ENCODE measurements at places on chromosomes 6 and 20.

DNA sequence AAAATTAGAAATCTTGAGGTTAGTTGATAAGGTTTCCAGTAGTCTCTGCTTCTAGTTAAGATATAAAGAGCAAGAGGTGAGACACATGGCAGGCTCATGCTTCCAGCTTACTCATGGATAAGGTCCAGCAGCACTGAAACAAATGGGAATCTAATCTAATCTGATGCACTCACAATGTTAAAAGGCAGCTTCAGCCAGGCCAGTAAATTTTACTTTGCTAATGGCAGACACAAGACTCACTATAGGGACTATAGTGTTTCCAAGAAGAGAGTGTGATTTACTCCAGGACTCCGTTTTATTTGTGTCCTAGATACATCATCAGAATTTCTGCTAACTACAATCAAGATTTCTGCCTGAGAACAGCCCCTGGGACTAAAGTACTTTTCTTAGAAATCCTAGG lies 324.8 kb downstream of the SMOC2 start:
- DNase-seq, result no peak

DNA sequence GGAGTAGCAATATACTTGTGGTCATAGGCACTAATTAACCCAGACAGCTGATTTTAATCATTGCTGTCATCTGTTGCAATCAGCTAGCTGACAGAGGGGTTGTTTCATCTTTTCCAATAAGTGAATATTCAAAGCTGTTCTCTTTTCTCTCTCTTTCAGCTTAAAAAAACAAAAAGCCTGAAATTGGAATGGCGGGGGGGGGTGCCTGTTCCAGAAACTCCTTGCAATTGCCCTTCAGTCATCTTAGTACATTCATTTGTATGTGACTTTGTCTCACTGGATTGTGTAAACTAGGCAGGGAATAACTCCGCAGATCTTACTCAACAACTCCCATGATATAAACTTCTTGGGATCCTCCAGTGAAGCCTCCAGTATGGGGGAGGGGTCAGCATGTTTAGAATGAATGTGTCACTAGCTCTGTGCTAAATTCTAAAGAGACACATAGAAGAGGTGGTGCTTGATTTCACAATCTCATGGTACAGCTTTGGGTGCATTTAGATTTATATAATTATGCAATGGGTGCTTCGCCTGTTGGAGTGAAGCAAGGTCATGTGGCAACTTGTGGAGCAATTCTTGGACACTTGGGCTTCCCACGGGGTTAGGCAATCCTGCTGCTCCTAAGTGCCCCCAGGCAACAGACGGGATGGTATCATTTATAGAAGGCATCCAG lies 40.1 kb downstream of the SLC24A3 start:
- DNase-seq, result no peak

GRCh38 chr6:41092421-41093140 lies 19.8 kb downstream of the NFYA start:
- DNase-seq, result no peak

GRCh38 chr6:106122938-106123656 lies 37.0 kb downstream of the PRDM1 start:
- DNase-seq, result no peak

DNA sequence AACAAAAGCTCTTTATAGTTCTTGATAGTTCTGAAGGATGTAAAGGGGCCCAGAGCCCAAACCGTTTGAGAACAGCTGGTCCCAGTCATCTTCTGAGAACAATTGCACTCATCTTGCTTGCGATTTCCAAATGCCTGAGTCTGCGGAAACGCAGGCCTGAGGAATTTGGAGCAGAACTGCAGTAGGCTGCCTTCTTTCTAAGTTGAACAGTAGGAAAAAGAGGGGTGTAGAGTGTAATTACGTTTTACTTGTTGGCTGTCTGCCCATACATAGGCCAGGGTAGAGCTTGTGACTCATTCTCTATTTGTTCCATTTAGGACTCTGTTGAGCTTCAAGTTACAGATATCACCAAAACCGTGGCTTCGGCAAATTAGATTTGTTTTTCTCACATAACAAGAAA lies 42.0 kb upstream of the KIF16B start:
- no peak for DNase-seq

DNA sequence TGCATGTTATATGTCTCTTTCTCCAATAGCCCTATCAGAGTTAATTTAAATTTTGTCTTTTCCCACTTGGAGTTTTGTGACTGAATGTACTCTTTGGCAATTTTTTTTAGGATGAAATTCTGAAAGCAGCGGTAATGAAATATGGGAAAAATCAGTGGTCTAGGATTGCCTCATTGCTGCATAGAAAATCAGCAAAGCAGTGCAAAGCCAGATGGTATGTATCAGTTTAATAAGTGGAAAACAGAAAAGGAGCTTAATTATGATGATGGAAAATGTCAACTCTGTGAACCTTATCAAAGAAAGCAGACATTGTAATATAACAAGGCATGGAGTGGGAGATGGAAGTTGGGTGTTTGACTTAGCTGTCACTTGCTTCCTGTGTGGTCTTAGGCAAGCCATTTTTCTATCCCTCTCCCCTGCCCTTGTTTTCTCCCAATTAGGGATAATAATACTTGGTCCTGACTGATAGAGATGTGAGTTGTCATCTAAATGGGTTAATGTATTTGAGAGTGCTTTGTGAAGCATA lies 2.7 kb downstream of the CDC5L start:
- DNase-seq, result no peak

DNA sequence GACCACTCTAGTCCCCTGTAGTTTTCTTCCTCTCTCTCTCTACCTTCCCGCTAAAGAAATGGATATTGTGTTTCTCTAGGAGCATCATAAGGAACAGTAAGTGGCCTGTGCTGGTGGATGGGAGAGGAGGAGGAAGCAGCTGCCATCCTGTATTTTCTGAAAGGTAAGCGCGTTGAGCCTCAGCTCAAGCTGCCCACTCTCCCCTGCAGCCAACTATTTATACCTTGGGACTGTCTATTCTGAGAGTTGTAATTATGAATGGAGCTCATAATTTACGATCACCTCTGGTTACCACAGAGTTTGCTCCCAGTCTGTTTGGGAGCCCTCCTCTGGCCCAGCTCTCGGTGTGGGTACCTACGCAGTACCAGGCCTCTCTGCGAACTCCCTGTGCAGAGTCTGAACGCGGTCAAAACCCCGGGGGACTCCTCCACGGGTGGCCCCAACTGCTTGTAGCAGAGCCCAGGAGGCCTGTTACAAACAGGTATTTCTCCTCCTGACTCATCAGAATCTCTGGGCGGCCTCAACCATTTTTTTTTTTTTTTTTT lies 285.4 kb downstream of the SMOC2 start:
- DNase-seq, result no peak

GRCh38 chr20:6855796-6856195 lies 88.3 kb downstream of the BMP2 start:
- no peak for DNase-seq

All from cardiac septum (tissue), 1 donor.